ENCODE measurements at places on chromosomes 12 and 14.

DNA sequence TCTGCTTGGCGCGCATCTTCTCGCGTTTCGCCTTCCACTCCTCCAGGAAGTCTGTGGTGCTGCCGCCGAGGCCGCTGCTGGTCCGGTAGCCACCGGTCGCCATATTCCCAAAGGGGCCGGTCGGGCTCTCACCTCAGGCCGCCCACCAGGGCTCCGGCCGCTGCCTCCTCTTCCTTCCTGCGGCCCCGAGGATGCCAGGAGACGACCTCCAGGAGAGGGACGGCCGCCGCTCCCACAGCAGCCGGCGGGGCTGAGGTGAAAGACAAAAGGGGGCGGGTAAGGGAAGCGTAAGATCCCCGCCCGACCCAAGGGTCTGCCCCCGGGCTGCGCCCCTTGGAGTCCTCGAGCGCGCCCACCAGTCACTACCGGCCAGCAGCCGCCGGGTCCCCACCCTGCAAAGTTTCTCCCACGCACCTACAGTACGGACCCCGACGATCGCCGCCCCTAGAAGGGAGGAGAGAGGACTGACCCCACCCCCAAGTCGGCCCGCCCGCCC, 574 bp downstream of the PAWR start:
- DNase-seq = no peak

- DNase-seq = no peak
These were observed 1178.8 kb downstream of the VRK1 start for GRCh38 chr14:97975962-97976361.

GRCh38 chr12:5203720-5204119, 160.0 kb downstream of the KCNA5 start:
- DNase-seq = no peak

GRCh38 chr12:720231-720941, 32.0 kb upstream of the WNK1 start:
- no peak for DNase-seq

GRCh38 chr14:64213086-64213485, 81.1 kb downstream of the ESR2 start:
- DNase-seq = no peak

- DNase-seq = no peak
These were observed 9.0 kb downstream of the RPS6KL1 start for GRCh38 chr14:74913986-74914573.

DNA sequence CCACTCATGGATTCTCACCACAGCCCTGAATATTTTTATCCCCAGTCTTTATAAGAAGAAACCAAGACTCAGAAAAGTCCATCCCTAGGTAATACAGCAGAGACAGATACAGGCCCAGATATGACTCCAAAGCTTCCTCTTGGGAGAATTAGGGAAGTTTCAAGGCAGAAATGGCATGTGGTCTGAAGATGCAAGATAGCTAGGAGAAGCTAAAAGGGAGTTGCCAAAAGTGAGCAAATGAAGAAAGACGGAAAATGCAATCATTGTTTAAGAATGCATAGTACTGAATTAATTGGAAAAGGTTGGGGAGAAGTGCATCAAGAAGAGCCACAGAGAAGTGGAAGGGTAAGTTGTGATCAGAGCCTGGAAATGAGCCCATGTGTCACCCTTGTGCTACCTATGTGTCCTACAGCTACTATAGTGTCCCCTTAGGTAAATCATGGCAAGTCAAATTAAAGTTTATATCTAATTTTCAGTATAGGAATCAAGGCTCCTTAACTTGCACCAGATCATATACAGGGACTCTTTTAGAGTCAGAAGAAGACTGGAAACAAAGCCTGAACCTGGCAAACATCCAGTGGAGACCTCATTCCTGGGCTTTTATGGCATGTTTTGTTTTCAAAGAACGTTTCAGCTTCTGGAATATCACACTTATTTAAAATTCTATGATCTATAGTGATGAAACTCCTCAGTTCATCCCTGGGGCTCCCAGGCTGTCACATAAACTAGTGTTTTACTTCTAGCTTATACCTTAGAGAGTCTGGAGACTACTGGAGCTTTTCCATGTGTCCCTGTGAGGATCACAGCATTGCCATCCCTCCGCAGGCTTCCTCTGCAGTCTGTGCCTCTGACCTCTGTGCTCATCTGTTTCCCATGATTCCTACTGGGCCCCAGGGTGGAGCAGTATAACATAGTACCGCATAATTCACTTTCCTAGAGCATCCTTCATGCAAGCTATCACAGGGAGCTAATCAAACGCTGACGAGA, 189.0 kb upstream of the CDKN3 start:
- no peak for DNase-seq
